ENCODE measurements at places on chromosomes 13 and 19.
A peak's percentile ranks its signal among the peaks of the same experiment; 100 is the strongest.

DNA sequence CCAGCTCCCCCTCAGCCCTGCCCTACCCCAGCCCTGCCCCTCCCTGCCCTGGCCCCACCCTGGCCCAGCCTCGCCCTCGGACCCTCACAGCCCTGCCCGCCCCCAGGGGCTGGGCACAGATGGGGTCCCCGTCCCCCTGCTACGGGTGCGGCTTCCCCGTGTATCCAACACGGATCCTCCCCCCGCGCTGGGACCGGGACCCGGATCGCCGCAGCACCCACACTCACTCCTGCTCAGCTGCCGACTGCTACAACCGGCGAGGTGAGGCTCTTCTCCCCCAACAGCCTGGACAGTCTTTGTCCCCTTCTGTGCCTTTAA, 5.2 kb downstream of the SHFL start:
- DNase-seq: no peak

GRCh38 chr13:34349091-34349722, 531.3 kb downstream of the RFC3 start:
- DNase-seq: peak; percentile 42

- no peak for DNase-seq
Measured at GRCh38 chr13:105961438-105961837, 574.0 kb downstream of the EFNB2 start.

- DNase-seq: no peak
Measured at GRCh38 chr13:59534806-59535205, 628.9 kb downstream of the DIAPH3 start.

DNA sequence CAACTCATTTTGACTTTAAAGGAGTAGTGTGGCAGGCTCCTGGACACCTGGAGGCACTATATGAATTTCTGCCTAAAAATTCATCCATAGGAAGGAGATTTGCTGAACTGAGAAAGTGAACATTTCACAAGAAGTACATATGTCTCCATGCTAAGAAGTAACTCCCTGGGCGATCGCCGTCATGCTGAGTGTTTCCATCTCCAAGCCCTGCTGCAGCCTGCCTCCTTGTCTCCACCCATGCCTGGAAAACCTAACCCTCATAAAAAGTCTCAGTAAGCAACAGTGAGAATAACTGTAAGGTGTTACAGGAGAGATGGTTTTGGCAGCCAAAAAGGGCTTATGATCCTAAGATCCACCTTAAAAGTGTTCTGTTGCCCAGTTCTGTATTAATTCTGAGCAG, 251.3 kb downstream of the SHISA2 start:
- no peak for DNase-seq

GRCh38 chr13:91358387-91358782, 10.9 kb downstream of the MIR17HG start:
- no peak for DNase-seq

- no peak for DNase-seq
Measured at GRCh38 chr13:72198042-72198441, 331.0 kb upstream of the DACH1 start.

DNA sequence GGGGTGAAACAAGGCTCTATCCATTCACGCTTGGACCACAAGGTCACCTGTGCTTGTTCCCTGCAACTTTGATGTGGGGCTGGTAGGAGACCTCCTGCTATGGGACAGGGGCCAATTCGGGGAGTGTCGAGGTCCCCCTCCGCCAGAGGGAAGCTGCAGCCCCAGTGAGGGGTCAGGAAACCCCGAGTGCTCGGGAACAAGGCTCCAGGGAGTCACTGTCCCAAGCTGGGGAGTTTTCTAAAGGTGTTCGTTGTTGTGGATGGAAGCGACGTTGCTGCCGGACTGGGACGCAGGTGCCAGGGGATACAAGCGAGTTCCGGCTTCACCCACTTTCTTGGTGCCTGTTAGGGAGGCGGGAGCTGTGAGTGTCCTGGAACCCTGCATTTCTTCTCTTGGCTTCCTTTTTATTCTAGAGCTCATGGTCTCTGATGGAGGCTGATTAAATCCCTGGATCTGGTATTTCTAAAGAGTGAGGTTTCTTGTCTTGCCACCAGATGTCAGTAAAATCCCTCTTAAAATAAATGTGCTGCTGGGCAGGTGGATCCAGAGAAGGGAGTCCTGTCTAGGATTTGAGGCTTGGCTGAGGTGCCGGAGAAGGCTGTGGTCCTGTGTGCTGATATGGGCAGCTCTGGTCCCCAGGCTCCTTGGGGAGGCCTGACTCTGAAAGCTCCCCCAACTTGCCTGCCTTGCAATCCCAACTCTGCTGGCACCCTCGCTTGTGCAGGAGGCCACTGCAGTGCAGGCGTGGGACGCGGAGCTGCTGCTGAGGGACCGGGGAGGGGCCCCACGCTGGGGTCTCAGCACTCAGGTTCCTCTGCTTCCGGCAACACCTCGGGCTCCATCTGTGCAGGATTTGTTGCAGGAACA, 153.9 kb downstream of the TEX29 start:
- peak; percentile 9 for DNase-seq

DNA sequence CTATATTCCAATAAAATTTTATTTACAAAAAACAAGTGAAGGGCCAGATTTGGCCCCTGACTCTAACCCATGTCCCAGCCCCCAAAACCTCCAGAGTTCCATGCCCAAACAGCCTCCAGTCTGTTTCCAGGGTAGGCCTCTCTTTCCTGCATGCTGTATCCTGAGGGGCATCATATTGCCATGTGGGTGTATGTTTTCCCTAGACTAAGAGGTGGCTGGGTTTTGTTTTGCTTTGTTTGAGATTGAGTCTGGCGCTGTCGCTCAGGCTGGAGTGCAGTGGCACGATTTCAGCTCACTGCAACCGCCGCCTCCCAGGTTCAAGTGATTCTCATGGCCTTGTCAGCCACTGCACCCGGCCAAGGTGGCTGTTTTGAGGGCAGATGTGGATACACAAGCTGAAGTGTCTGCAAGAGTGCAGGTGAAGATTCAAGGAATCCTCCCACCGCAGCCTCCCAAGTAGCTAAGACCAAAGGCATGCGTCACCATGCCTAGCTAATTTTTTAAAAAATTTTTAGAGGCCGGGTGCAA, 23.6 kb upstream of the LSM14A start:
- DNase-seq: no peak

GRCh38 chr13:78601124-78601873, 2.1 kb downstream of the POU4F1 start:
- DNase-seq: no peak

DNA sequence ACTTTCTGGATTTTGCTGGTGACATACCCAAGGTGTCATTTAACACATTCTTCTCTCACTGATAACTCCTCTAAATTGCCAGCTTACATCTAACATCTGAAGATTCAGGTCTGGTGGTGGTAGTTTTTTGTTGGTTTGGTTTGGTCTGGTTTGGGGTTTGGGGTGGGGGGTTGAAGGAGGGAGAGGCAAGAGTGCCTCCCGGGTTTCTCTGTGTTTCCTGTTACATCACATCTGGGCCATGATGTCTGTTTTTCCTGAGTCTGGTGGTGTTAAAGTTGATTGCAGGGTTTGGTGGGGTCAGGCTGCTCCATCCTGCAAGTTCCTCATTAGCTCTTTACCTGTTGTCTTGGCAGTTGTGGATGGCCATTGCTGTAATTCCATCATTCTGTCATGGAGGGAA, 155.8 kb upstream of the UBL3 start:
- DNase-seq: no peak

DNA sequence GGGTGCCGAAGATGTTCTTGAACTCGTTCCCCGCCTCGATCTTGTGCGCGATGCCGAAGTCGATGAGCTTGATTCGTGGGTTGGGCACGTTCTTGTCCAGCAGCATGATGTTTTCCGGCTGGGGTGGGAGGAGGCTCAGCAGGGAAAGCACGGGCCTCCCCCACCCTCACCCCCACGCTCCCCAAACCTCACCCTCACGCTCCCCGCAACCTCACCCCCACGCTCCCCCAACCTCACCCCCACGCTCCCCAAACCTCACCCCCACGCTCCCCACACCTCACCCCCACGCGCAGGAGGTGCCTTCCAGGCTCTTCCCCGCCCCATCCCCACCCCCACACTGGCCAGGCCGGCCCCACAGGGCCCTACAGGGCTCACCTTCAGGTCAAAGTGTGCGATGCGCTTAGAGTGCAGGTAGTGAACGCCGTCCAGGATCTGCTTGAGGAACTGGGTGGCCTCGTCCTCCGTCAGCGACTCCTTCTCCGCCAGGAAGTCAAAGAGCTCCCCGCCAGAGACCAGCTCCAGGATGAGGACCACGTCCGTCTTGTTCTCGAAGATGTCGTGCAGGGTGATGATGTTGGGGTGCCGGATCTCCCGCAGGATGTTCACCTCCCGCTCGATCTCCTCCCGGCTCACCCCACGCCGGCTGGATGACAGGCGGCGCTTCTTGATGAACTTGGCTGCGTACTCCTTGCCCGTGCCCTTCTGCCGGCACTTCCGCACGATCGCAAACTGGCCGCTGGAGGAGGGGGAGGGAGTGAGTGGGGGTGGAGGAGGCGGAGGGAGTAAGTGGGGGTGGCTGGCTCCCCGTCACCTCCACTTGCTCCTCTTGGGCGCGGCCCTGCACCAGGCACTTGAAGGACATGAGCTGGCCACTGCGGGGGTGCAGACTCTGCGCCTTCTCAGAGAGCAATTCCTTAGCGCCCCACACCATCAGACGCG, 6.4 kb downstream of the DAPK3 start:
- no peak for DNase-seq

DNA sequence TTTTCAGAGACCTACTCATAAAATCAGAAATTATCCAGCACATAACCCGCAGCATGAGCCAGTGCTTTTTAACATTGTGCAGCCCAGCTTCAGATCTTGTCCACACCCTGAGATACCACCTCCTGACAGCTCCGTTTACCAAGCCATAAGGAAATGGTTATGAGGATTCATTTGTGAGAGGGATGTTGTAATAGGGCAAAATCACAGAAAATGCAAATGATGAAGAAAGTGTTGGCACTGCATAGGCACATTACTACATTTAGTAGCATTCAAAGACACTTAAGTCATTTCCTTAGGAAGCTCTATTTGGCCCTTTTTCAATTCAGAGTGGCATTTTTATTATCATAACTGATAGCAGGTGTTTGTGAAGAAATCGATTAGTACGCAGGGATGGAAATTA, 277.5 kb downstream of the DNAJC15 start:
- no peak for DNase-seq

DNA sequence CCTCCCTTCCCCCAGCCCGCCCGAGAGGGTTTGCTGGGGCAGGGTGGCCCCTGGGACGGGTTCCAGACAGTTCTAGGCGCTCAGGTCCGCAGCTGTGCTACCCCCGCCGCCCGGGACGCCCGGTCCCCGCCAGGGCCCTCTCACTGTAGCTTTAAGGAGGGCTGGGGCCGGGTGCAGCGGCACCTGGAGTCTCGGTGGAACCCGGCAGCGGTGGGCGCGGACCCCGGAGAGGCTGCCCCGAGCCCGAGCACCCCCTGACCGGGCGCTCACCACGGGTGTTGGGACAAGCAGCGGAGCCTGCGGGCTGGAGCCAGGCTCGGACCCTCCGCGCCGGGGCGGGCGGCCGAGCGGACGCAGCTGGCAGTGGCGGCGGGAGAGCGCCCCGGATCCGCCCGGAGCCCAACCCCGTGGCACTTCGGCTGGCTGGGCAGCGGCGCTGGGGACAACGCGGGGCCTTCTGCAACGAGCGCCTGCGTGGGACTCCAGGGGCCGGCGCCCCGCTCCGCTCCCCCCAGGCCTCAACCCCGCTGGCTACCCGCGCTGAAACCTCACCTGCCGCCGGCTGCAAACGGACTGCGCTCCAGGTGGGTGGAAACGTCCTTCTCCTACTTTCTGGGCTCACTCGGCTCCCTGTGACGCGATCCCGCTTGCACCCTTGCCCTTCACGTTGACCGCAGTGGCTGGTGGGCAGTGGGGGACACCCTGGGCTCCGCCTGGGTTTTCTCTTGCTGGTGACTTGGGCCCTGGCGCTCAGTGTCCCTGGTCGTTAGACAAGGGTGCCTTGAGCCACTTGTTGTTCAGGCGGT, 81.1 kb downstream of the ZNF429 start:
- DNase-seq: no peak

- no peak for DNase-seq
Measured at GRCh38 chr19:32540621-32541020, 40.4 kb upstream of the PDCD5 start.

- no peak for DNase-seq
Measured at GRCh38 chr13:46171217-46171616, 10.8 kb downstream of the LCP1 start.

DNA sequence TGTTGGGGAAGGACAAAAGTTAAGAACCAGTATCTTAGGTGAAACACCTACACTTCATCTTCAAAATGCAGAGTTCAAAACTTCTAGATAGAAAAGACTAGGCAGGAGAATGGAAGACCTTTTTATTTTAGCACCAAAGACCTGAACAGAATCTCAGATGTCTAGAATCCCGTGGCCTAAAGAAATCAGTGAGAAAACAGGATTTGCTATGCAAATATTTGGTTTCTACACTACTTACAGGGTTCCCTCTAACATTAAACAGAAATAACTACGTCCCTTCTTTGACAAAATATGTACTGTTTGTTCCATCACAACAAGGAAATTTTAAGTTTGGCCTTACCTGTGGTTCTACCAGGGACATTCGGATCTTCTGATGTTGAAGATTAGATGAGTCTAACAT, 21.5 kb downstream of the DIS3 start:
- no peak for DNase-seq

GRCh38 chr13:45796426-45797235, 54.9 kb downstream of the SIAH3 start:
- DNase-seq: no peak

- no peak for DNase-seq
Measured at GRCh38 chr19:16945364-16945714, 56.5 kb downstream of the F2RL3 start.

- DNase-seq: peak; percentile 85
Measured at GRCh38 chr13:36965767-36966166, 33.4 kb downstream of the ALG5 start.

DNA sequence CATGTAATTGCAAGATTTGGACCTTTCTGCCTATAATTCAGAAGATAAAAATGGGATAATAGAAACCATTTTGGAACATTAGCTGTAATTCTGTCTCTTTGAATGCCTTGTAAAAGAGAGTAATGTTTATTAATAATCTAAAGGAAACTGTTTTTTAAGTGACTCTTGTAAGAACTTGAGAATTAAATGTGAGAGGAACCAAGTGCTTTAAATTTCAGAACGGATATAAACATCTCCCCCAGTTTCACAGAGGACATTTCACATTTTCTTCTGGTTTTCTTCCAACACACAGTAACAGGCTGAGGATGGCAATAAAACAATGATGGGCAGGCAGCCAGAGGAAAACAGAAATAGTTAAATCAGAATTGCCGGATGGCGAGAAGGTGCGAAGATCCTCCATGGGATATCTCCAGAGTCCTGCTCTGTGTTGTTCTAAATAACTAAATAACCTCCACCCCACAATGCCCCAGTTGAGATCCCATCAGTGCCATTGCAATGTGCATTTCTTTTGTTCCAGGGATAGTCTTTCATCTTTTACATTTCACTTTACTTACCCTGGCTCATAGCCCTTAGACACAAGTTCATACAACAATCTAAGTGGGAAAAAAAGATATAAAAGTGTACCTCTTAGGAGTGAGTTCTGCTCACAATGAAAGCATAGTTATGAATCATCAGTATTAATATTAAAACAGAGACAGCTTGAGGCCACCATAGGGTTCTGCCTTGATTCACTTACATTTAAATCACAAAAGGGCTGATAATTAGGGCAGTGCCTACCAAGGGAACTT, 73.3 kb downstream of the TNFRSF19 start:
- DNase-seq: no peak
